ENCODE measurements at places on chromosomes 13 and 19. TPM values are rescaled to one million over a fixed set of nuclear protein-coding genes. Genes with fewer than 3 reads are reported as not detected.

The ONECUT3 gene
- total RNA-seq = not detected

The IGFL3 gene
- total RNA-seq = not detected

The KLK2 gene
- not detected for total RNA-seq

The SPIB gene
- 0.48 TPM for total RNA-seq

The APC2 gene
- total RNA-seq = 0.10 TPM

The RNF17 gene
- 0.42 TPM for total RNA-seq

The VSTM1 gene
- total RNA-seq = not detected

The GIPC3 gene
- 0.57 TPM for total RNA-seq

The BRCA2 gene
- total RNA-seq = 26.3 TPM

The PGLYRP1 gene
- total RNA-seq = not detected

The KIR2DL4 gene
- total RNA-seq = 0.30 TPM

The C19orf67 gene
- total RNA-seq = not detected

The LGALS14 gene
- not detected for total RNA-seq

The SMG9 gene
- total RNA-seq = 71.0 TPM

The CCDC70 gene
- not detected for total RNA-seq

The CGB5 gene
- total RNA-seq = not detected

The PSG4 gene
- not detected for total RNA-seq

The OSCAR gene
- total RNA-seq = 0.15 TPM

The SHISA7 gene
- total RNA-seq = not detected

The BCAM gene
- total RNA-seq = not detected
